Ovary (tissue), 10 donors: ENCODE measurements at places on chromosomes 13 and 19. TPM values are rescaled to one million over a fixed set of nuclear protein-coding genes. Genes with fewer than 3 reads are reported as not detected.

GRCh38 chr19:33814181-33815165 is 17.8 kb downstream of the KCTD15 start:
- DNase-seq = no peak

The KLK3 gene
- total RNA-seq = not detected

- DNase-seq = no peak
Measured at GRCh38 chr19:15010501-15011300, 31.0 kb upstream of the SLC1A6 start.

The TNFSF9 gene
- 0.27 TPM for total RNA-seq

The DACT3 gene
- total RNA-seq = 17.2 TPM

The TEX26 gene
- total RNA-seq = not detected

- DNase-seq = no peak
Measured at GRCh38 chr19:6706633-6706958, 13.9 kb downstream of the C3 start.

The BRCA2 gene
- total RNA-seq = 1.00 TPM

The OR4F17 gene
- total RNA-seq = not detected

The COG3 gene
- total RNA-seq = 37.3 TPM

The POSTN gene
- total RNA-seq = 11.0 TPM

- DNase-seq = no peak
Measured at GRCh38 chr19:2309734-2310362, 1.9 kb upstream of the LINGO3 start.

The HTR2A gene
- total RNA-seq = 0.05 TPM

The SIGLEC9 gene
- 1.7 TPM for total RNA-seq

DNA sequence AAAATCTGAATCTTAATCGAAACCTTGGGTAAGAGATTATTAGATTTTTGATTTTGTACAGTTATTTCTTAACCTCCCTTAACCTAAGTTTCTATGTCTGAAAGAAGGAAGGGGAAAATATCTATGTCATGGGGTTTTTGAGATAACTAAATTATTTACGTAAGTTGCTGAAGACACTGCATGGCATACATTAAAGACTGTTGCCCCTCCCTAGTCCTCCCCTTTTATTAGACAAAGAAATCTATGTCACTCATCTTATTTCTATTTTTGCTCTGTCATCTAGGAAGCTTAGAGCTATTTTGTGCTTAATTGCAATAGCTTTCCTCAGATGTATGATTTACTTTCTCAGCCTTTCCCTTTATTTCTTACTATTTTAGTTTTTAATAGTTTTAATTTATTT is 15.0 kb downstream of the COG6 start:
- DNase-seq = no peak

The KIR2DL4 gene
- total RNA-seq = not detected

- peak; percentile 47 for DNase-seq
Measured at GRCh38 chr13:98672947-98673613, 79.4 kb downstream of the SLC15A1 start.

- peak; percentile 70 for DNase-seq
Measured at GRCh38 chr19:35718345-35719041, 690 bp downstream of the KMT2B start.

DNA sequence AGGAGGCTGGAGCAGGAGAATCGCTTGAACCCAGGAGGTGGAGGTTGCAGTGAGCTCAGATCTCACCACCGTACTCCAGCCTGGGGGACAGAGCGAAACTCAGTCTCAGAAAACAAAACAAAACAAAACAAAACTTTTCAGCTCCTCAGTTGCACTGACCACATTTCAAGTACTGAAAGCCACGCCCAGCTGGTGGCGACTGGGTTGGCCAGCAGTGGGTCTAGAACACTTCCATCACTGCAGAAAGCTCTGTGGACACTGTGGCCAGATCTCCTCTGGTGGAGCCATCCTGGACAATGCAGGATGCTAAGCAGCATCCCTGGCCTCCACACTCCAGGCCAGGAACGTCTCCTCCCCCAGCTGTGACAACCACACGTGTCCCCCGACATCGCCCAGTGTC is 21.1 kb downstream of the TLE2 start:
- DNase-seq = no peak

- no peak for DNase-seq
Measured at GRCh38 chr19:10316229-10317044, 622 bp upstream of the FDX2 start.

- DNase-seq = no peak
Measured at GRCh38 chr19:6887316-6887715, at the start of gene ADGRE1. Gene ADGRE1, plus strand, starts transcription at chr19:6887579. Its CDS starts 30 bp downstream, at chr19:6887609.

DNA sequence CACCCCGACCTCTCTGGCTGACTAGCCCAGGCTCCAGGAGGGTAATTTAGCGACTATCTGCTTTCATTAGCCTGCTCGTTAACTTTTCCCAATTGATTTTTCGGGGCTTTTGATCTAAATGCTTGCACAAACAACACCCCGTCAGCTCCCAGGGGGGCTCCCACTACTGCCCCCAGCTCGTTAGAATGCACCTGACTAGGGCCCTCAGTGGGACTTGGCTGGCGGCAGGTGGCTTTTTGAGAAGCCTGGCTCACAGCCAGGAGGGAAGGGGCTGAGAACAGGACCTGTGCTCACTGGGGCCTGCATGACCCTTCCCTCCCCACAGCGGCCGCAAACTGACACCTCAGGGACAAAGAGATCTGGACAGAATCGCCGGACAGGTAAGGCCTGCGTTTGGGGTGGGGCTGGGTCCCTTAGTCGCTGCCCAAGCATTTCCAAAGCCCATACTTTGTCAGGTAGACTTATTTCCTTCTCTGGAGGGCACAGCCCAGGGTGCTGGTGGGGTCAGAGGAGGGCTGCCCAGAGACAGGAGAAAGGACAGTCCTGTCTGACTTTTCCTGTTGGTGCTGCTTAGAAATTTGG is 7.6 kb upstream of the CD79A start:
- no peak for DNase-seq

DNA sequence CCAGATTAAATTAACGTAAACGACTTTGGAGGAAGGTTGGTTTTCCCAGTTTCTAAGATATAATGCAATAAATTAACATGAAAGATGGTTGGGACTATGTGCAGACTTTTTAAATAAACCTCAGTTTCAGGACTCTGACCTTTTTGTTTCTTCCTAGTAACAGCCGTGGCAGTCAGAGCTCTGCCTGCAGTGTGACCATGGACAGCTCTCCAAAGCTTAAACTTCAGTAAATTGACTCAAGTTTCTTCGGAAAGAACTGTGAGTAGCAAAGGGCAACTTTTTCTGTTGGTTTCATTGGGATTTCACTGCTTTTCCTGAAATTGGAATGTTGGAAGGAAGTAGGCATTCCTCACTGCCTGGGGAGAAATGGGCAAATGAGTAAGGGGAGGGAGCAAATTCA is 4.1 kb downstream of the USP29 start:
- no peak for DNase-seq

GRCh38 chr13:91240341-91240740 is 107.1 kb upstream of the MIR17HG start:
- DNase-seq = no peak

GRCh38 chr13:84211048-84211447 is 328.8 kb upstream of the SLITRK1 start:
- DNase-seq = no peak

GRCh38 chr13:63455938-63456337 is 2040.3 kb upstream of the PCDH20 start:
- DNase-seq = no peak

- DNase-seq = no peak
Measured at GRCh38 chr19:57566396-57567265, 7.0 kb upstream of the ZNF550 start.

The CGB2 gene
- total RNA-seq = not detected

The VSTM1 gene
- not detected for total RNA-seq
